Neural progenitor cell (in vitro differentiated cells): ENCODE measurements at places on chromosomes 16 and 17.
A peak's percentile ranks its signal among the peaks of the same experiment; 100 is the strongest.

GRCh38 chr16:88289001-88289400, 93.8 kb upstream of the ZNF469 start:
- DNase-seq = no peak

- DNase-seq = no peak
These were observed 38.8 kb downstream of the TMC6 start for GRCh38 chr17:78089576-78090281.

GRCh38 chr17:51496378-51496777, 236.0 kb downstream of the UTP18 start:
- DNase-seq = no peak

GRCh38 chr17:40344421-40345160, 19.9 kb downstream of the GJD3 start:
- no peak for DNase-seq

DNA sequence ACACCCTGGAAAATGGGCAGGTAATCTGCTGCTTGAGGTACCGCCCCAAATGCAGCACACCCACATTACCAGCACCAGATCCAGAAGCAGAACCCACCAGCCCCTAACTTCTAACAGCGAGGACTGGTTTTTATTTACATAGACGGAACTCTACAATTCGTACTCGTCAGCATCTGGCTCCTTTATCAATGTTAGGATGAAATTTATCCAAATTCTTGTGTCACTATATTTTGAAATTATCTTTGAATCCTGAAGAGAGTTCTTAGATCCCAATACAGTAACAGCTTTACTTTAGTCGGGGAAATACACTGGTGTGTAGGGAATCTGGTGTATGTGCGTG, 332 bp upstream of the ALG1 start:
- no peak for DNase-seq

GRCh38 chr16:832652-833336, 32.3 kb upstream of the GNG13 start:
- DNase-seq = no peak

GRCh38 chr16:20016234-20016633, 57.5 kb downstream of the GPR139 start:
- DNase-seq = no peak

GRCh38 chr17:2138761-2139160, 83.9 kb downstream of the HIC1 start:
- DNase-seq = no peak

DNA sequence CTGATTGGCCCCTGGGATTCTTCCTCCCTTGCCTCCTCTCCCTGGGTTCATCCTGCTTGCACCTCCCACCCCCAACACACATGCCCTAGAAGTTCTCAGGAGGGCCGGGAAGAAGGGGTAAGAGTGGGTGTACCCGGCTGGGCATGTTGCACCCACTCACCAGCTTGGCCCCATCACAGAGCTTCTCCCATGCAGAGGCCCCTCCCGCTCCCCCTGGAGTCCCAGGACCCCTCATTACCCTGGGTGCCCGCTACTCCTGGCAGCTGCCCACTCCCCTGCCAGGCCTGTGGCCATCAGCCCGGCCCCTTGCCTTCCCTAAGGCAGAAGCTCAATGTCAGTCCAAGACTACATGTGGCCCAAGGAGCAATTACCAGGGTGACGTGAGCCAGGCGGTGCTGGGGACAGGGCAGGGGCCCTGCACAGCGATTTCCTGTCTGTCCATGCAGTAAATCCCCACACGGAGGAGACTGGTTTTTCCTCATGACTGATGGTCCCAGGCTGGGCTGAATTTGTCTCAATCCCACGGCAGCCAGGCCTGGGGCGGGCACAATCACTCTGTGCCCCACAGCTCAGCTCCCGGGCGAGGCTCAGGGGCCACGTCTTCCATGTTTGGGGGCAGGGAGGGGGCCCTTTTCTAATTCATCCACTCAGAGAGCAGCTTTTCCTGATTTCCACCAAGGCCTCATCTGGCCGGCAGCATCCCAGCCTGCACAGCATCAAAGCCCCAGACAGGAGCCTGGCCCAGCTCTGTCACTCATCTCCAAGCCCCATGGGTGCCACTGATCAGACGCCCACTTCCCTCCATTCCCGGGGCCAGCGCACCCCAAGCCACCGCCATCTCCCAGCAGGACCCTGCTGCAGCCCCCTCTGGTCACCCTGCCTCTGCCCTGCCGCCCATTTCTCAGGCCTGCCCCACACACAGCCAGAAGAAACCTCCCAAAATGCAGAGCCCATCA, 234.7 kb downstream of the KATNIP start:
- no peak for DNase-seq

DNA sequence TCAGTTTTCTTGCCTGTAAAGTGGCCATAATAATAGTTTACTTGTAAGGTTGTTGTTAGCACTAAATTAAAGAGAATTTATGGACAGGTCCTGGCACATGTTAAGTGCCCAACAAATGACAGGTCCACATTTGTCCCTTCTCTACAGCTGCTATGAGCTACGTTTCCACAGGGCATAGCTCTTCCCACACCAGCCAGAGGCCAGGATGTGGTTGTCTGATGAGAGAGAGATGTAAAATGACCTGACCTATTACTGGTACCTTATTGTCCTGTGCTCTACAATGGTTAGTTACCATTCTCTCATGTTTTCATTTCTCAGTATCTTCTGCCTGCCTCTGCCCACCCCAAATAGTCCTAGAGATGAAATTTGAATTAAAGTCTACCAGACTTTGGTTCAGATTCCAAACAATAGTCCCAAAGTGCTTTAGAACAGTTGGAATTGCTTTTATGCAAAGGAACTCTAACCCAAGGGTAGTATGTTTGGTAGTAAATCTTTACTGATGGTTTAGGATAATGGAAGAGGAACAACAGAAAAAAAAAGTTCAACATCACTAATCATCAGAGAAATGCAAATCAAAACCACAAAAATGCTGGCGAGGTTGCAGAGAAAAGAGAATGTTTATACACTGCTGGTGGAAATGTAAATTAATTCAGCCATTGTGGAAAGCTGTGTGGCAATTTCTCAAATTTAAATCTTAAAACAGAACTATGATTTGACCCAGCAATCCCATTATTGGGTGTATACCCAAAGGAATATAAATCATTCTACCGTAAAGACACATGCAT, 57.1 kb upstream of the ANKFN1 start:
- no peak for DNase-seq

GRCh38 chr17:16419074-16419928, 3.9 kb downstream of the TRPV2 start:
- no peak for DNase-seq

- DNase-seq = no peak
These were observed 8.9 kb upstream of the RBFOX3 start for GRCh38 chr17:79619636-79620206.

GRCh38 chr17:16443511-16444257, 28.3 kb downstream of the TRPV2 start:
- no peak for DNase-seq

GRCh38 chr16:25258861-25259179, 1.2 kb upstream of the ZKSCAN2 start:
- DNase-seq = no peak

- no peak for DNase-seq
These were observed 81.6 kb downstream of the MYH11 start for GRCh38 chr16:15775209-15775608.

- DNase-seq = no peak
These were observed 38.8 kb downstream of the CLEC16A start for GRCh38 chr16:10983159-10983558.

DNA sequence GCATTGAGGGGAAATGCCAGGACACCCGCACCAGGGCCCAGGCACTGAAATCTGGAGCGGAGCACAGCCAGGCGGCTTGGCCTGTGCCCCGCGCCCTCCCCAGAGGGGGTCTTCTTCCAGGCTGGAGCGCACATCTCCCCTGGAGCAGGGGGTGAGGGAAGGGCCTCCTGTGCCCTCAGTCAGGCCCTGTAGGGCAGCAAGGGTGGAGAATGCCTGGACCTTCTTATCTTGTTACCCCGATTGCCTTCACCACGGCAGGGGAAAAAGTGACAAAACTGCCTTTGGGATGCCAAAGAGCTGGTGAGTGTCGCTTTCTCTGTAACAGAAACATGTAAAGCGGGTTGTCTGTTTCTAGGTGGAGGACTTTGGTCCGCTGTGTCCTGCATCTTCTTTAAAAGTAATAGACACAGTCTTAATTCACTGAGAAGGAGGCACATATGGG, 48.3 kb upstream of the BAHCC1 start:
- no peak for DNase-seq

GRCh38 chr17:45790296-45790922, 6.3 kb downstream of the CRHR1 start:
- no peak for DNase-seq

DNA sequence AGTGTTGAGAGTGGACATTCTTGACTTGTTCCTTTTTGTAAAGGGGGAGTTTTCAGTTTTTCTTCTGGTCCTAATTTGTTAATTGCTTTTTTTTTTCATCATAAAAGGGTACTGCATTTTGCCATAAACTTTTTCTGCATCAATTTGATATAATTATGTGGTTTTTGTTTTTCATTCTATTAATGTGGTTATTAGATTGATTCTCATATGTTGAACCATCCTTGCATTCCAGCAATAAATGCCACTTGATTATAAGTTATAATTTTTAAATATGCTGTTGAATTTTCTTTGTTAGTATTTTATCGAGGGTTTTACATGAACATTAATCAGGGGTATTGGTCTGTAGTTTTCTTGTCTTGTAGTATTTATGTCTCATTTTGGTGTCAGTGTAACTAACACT, 87.2 kb upstream of the SMIM36 start:
- no peak for DNase-seq

- peak; percentile 43 for DNase-seq
These were observed 111.9 kb downstream of the XYLT1 start for GRCh38 chr16:17358846-17359245.

- DNase-seq = peak; percentile 29
These were observed 1.6 kb downstream of the ACLY start for GRCh38 chr17:41917192-41917591.

DNA sequence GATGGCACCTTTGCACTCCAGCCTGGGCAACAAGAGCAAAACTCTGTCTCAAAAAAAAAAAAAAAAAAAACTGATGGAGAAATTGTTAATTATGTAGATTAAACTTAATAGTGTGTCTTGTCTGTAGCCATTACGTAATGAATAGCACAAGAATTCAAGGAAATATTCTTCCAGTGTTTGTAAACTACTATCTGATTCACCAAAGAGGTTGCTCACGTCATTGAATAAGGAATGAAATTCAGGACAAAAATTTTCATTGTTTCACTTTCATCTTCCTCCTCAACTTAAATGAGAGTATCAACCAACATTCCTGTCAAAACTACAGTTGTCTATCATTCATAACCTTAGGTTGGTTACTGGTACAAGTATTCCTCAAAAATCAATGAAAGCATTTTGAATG, 30.7 kb upstream of the MYO18A start:
- no peak for DNase-seq

DNA sequence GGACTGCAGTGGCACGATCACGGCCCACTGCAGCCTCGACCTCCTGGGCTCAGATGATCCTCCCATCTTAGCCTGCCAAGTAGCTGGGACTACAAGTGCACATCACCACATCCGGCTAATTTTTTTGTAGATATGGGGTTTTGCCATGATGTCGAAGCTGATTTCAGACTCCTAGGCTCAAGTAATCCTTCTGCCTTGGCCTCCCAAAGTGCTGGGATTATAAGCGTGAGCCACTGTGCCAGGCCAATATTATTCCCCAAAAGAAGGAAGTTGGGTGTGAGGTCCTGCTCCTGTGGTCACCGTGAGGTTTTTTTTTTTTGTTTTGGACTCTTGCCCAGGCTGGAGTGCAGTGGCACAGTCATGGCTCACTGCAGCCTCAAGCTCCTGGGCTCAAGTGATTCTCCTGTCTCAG, 1.5 kb downstream of the AMZ2 start:
- no peak for DNase-seq

DNA sequence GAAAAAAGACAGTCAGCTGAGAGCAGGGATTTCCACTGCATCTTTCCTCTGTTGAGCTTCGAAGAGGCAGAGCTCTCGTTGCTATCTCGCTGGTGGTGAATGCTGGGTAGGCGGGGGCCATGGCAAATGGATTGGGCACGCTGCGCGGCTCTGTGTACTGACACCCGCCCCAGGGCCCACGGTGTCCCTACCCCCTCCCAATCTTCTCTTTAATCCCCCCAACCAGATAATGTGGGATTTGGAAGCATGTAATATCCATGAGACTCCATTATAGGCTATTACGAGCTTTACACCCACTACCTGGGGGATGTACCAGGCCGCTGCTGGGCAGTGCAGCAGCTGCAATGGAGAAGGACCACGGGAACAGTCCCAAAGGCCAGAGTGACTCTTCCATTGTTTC, 8.3 kb downstream of the PIPOX start:
- DNase-seq = no peak

DNA sequence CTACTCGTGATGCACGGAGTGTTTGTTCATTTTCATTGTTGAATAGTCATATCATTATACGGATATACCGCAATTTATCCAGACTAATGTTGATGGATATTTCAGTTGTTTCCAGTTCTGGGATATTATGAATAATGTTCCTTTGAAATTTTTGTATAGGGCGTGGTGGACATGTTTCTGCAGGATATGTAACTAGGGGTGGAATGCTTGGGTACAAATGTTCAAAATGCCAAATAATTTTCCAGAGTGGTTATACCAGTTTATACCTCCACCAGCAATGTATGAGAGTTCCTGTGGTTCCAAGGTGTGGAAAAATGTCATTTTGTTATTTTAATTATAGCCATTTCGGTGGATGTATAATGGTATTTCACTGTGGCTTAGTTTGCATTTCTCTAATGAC, 53.6 kb downstream of the NUP88 start:
- DNase-seq = no peak

GRCh38 chr17:66414561-66415175, 112.3 kb downstream of the PRKCA start:
- DNase-seq = no peak

DNA sequence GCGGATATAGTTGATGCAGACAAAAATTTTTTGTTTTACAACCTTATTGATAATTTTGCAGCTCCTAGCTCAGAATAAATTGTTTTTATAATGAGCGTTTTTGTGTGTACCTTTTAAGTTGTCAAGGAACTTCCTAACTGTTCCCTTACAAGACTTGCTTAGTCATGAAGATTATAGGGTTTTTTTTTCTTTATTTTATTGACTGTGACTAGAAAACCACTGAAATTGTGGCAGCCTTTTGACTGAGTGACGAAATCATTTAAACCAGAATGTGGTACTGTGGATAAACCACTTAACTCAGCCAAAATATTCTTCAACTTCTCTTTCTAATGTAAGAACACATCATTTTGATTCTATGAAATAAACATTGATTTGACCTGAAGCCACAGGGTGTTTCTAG, 40.8 kb upstream of the VPS4A start:
- DNase-seq = no peak

GRCh38 chr17:1753767-1754429, 8.0 kb upstream of the SERPINF1 start:
- no peak for DNase-seq
